ENCODE measurements at places on chromosomes 11 and 22.

DNA sequence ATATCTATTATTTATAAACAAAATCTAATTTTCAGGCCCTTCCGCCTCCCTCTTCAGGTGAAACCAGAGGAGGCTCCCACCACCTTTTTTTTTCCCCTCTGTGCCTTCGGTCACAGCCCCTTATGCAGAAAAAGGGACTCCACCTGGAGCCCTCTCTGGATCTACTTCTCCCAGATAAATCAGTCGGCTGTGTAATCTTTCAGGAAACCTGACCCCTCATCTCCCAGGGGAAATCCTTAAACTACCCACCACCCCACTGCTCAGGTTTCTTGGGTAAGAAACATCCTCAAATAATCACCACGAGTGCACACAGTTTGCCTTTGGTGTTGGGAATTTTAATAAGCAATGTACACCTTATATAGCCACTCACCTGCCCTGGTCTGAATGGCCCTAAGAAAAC lies 104.2 kb downstream of the NAV2 start:
- no peak for DNase-seq

DNA sequence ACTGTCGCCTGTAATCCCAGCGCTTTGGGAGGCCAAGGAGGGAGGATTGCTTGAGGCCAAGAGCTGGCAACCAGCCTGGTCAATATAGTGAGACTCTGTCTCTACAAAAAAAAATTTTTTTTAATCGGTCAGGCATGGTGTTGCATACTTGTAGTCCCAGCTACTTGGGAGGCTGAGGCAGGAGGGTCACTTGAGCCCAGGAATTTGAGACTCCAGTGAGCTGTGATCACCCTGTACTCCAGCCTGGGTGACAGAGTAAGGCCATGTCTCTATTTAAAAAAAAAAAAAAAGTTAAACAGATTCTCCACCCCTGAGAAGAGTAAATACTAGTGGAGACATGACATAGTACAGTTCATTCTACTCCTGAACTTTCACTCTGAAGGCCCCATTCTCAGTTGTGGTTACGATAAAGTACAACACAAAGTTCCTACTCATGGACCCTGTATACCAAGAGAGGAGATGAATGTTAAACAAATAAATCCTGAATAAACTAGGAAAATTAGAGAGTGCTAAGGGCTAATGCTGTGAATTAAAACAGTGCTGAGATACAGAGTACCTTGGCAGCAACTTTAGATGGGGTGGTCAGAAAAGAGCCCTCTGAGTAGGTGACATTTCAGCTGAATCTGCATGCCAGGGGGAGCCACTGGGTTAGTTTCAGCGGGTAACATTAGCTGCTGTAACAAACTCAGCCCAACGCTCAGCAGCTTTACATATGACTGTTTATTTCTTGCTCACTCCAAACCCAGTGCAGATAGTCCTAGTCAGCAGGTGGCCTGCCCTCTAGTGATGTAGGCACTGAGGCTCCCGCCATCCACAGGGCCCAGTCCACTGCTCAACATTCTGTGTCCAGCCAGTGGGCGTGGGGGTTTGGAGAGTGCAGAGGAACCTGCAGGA lies 75.1 kb downstream of the DBX1 start:
- DNase-seq: no peak

- no peak for DNase-seq
Observed at GRCh38 chr11:110972640-110973039, 260.4 kb upstream of the ARHGAP20 start.

GRCh38 chr22:22935056-22935545 lies 47.5 kb downstream of the IGLL5 start:
- no peak for DNase-seq

DNA sequence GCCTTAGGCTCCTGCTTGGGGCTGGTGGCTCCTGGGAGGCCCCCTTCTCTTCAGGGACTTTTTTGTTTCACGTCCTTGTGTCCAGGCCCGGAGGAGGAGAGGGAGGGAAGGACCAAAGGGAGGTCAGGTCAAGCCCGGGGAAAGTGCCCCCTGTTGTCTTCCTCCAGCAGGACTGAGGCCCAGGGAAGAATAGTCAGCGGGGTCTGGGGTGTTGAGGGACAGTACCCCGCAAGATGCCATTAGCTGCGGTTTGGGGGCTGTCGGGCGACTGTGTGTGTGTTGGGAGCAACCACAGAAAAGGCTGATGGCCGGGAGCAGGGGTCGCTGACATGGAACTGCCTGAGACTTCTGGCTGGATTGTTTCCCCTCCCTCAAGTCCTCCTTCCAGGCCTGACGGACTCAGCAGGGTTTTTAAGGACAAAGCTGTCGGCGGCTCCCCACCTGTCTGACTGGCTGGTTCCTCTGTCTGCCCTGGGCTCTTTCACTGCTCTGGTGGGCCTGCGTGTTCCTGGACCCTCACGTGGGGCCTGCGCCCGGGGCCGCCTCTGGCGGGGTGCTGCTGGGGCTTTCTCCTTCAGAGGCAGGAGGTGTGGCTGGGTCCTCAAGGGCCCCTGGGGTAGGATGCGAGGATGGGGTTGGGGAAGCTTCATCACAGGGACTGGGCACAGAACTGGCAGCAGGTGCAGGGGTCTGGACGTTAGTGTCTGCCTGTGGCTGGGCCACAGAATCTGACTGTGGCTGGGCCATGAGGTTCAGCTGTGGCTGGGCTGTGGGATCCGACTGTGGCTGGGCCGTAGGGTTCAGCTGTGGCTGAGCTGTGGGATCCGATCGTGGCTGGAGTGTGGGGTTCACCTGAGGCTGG lies 1.5 kb downstream of the GPR152 start:
- no peak for DNase-seq

- DNase-seq: no peak
Observed at GRCh38 chr11:125075242-125075625, 12.1 kb downstream of the SLC37A2 start.

DNA sequence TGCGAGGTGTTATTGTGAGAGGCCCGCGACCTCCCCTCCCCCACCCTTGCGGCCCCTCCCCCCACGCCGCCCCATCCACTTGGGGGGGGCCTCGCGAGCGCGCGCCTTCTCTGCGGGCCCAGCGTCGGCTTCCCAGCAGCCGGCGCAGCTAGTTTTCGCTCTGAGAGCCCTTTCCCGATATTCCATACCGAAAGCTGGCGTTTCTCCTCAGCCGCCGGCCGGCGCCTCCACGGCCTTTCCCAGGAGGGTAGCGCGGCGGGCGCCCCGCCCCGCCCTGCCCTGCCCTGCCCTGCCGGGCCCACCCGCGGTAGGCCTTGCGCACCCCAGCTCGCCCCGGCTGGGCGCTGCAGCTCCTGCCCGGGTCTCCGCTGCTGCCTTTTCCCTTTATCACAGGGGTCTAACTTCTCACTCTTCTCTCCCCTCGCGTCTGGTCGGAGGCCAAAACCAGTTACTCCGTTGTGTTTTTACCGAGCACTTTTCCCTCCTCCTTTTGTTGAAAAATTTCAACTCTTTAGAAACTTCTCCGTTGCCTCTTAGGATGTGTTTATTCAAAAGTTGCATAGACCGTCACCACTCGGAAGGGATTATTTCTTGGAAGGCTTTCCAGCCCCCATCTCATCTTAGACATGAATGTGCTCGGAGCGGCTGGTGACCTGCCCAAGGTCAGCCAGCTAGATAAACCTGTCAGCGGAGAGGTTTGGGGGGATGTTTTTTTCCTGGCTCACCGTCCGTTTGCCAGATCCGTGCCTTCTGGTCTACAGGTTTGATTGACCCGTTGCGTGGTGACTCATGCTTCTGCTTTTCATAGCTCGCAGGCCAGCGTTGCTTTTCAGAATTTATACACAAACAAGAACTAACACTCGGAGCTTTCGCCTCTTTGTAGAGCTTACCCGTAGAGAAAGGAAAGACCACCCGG lies 648 bp downstream of the PAFAH1B2 start:
- DNase-seq: no peak

DNA sequence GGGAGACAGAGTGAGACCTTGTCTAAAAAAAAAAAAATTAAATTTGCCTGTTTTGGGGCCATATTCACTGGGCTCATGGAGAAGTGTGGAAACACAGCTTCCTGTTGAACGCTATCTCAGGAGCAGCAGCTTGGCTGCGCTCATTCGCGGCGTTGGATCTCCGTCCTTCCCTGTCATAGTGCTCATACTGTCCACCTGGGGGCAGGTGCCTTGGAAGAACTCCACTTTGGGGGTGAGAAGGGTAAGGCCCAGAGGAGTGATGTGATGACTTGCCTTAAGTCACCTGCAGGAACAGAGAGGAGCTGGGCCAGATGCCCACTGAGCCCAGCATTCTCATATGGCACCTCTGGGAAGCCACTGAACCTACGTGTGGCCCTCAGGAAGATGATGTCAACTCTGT lies 82.8 kb downstream of the CABIN1 start:
- DNase-seq: no peak

- DNase-seq: no peak
Observed at GRCh38 chr22:37906364-37907008, 389 bp downstream of the MICALL1 start.

DNA sequence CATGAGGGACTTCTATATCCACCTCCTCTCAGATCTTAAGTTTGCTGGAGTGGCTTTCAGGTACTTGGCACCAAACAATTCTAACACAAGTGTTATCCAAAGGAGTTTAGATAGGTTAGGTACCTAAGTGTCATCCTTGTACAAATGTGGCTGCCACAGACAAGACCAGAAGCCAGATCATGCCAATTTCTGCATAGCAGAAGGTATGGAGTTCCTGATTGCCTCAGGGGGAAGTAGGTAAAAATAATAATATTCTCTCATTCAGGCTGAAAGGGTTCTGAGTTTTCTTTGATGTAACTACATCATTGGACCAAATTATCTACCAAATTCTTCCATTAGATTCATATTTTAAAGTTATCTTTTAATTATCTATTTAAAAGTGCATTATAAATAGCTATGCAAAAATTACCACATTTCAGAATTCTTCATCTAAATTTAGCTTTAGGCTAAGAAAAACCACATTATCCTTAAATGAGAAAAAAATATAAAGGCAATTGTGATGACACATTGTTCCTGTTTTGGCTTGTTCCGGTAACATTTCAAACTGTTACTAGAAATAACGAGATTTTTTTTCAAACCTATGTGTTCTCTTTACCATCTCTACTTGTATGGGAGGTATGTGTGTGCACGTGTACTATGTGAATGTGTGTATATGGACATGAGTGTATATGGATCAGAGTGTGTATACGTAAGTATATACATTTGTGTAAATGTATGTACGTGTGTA lies 66.2 kb upstream of the POU2AF2 start:
- DNase-seq: no peak

DNA sequence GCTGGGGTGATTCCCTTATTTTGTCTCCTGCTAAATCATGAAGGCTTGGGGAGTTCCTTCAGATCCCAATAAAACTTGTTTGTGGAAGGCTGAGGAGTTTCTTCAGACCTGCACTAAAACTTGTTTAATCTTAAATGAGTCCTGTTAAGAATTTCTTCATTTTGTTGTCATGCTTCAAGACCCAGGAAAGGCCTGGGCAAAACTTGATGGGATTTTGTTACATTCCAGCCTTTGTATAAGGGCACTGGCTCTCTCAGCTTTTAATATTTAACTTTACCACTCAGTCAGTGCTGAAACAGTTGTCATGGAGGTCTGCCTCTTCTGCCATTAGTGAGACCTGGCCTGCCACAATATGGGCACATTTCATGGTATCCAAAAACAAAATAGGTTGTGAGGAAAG lies 699.0 kb downstream of the ETS1 start:
- no peak for DNase-seq

DNA sequence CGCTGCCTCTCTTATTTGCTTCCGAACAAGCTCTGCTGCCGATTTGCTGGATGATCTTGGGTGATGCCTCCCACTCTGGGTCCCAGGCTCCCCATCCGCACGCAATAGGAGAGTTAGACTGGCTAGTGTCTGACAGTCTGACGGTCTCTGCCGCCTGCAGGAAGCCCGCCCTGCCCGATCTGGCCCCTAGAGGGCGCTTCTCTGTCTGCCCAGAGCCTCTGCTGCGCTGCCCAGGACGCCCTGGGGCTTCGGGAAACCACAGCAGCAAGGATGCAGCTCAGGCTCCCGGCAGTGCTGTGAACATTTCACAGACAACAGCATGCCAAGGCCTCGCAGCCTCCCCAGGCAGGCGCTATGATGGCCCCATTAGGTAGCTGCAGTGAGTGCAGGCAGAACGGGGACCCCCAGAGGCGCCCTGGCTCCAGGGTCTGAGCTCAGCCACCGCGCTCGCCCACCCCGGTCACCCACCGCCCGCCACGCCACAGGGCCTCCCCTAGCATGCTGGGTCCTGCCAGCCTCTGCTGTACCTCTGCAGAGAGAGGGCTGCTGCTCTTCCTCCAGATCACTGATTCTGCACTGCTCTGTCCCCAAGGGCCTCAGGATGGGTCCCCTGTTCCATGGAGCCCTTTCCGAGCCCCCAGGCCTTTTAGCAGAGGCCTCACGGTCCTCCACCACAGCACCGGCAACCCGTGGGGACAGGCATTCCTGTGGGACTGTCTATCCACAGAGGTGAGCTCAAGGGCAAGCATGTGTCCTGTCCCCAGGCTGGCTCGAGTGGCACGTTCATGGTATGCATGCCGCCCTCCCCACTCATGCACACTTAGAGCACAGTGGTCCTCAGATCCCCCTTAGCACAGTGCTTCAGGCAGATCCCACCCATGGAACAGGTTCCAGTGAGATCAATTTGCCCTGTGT lies 4.3 kb upstream of the BAIAP2L2 start:
- peak; percentile 49 for DNase-seq

DNA sequence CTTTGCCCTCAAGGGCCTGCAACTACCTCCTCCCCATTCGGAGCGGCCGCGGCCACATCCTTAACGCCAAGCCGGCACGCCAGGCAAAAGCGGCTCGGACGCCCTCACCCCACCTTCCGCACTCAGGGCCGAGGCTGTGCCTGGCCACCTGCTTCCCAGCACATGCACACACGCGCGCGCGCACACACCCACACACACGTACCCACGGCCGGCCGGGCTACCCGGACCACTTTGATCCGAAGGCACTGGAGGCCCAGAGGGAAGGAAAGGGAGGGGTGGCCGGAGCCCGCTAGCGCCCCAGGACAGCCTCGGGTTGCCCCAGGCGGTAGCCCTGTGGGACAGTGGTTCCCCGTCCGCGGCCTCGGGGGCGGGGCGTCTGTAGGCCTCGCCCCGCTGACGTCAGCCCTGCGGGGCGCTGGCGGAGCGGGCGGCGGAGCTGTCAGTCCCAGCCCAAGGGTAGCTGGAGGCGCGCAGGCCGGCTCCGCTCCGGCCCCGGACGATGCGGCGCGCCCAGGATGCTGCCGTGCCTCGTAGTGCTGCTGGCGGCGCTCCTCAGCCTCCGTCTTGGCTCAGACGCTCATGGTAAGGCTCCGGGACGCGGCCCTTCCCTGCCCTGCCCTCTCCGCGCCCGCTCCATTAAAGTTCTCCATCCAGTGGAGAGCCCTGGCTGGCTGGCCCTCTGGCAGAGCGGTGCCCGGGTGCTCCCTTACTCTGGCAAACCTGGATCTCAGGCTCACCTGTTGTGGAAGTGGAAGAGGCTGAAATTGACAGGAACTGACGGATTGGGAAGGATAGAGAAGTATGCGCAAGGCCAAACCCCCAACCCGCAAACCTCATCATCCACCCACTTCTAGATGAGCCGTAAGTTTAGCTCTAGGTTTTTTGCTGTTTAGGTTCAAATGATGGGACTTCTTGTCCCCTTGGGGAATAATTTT lies at the start of gene IL10RA:
IL10RA (plus strand) TSS at position 442 of the 935 bp plus-strand sequence; CDS start at position 516, 74 bp downstream.
- DNase-seq: no peak

GRCh38 chr11:67071420-67072284 lies 15.0 kb downstream of the RHOD start:
- DNase-seq: no peak

- DNase-seq: no peak
Observed at GRCh38 chr22:19853058-19853878, 1.4 kb downstream of the GNB1L start.

GRCh38 chr11:129699711-129700304 lies 115.8 kb upstream of the TMEM45B start:
- no peak for DNase-seq
